ENCODE measurements at places on chromosomes 1 and 21.

- no peak for DNase-seq
Observed at GRCh38 chr1:42482635-42483153, 19.6 kb downstream of the CCDC30 start.

DNA sequence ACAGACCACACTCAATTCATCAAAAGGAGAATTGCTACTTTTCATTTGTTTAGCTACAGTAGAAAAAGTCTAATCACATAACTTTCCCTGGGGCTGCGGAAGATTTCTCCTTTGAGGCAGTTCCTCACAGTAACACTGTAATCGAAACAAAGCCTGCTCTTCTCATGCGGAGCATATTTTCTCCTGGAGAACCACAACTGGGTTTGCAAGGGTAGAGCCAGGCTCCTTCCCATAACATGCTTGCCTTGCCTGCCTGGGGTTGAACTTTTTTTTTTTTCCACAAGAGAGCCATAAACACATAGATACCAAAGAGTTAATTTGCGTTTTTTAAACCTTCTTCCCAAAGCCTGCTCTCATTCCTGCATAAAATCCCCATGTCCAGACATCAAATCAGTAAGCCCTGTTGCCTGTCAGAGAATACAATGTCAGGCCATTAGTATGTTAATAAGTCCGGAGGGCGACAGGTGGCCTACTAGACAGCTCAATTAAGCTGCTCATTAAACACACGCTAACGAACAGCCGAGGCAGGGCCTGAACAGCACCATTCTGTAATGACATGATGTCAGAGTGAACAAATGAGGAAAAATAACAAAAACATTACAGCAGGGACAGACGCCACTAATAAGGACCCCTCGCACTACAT is 107.1 kb upstream of the OLIG2 start:
- DNase-seq = no peak

DNA sequence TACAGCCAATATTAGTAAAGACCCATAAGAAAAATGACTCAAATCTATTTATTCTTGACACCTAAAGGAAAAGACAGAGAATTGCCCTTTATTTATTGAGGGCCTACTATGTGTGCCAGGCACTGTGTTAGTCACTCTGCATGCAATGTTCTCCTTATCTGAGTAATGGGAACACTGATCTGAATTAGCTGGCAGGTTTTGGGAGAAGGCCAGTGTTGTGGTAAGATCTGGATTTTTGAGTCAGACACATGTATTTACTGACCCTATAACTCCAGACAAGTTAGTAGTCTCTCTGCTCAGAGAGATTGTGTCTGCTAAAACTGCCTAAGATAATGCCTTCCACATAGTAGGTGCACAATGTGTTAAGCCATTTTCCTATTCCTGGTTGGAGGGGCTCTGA is 17.3 kb downstream of the LCE4A start:
- no peak for DNase-seq

DNA sequence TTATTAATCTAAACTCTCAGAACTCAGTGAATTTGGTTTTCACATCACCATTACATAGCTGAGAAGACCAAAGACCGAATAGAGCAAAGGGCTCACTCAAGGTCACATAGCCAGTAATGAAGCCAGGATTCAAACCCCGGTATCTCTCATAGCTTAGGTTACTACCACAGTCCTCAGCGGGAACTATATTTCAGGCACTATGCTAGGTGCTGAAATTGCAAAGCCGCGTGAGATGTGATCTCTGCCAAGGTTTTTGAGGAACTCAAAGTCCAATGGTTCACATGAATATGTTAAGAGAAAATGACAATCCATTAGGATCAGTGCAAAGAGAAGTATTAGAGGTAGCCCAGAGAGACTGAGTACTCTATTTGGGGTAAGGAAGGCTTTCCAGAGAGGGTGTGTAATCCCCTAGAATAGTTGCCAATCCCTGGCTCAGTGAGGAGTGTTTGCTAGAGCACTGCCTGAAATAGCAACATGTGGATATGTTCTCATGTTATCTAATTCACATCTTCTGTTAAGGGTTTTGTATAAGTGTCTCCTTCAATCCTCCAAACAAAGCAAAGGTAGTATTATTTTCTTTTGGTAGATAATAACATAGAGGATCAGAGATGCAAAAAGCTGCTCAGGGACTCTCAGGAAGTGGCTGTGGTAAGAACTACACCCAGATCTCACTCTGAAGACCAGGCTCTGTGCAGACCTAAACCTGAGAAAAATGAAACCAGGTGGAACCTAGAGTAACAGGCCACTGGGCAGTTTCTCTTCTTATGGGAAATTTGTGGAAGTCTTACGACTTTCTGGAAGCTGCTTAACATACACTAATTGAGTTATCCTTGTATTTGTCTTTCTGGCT is 93.1 kb upstream of the C8B start:
- no peak for DNase-seq

Data from amygdala (tissue), 56 donors.